ENCODE measurements at places on chromosomes 7 and 10.
A peak's percentile ranks its signal among the peaks of the same experiment; 100 is the strongest.

DNA sequence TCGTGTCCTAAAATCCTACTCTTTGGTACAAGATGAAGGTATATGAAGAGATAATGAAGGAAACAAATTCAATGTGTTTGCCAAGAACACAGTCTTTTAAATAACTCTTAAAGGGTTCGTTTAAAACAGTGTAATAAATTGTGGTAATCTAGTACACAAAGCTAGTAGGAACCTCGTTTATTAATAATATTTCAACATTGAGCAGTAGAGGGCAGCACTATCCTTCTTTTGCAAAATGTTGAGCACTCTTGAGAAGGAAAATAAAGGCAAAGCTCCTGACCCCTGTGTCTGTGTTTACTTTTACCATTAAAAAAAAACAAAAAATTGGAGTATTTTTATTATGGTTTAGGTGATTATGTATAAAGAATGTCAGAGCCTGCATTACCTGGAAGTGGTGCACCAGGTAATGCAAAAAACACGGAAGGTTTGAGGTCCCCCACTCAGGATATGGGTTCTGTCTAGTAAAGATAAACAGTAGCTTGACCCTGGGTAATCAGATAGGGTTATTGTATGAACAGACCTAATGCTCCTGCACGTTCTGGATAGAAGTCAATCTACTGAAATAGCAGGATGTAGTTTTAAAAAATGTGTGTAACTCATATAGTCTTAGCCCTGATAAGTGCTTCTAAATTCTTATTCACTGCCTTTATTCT lies 5.7 kb upstream of the GOT1 start:
- no peak for DNase-seq

- peak; percentile 95 for DNase-seq
Measured at GRCh38 chr7:112449902-112450806, at the start of gene IFRD1. TSS of gene IFRD1 (plus strand) at chr7:112450460. CDS start at chr7:112450689, 229 bp downstream.

DNA sequence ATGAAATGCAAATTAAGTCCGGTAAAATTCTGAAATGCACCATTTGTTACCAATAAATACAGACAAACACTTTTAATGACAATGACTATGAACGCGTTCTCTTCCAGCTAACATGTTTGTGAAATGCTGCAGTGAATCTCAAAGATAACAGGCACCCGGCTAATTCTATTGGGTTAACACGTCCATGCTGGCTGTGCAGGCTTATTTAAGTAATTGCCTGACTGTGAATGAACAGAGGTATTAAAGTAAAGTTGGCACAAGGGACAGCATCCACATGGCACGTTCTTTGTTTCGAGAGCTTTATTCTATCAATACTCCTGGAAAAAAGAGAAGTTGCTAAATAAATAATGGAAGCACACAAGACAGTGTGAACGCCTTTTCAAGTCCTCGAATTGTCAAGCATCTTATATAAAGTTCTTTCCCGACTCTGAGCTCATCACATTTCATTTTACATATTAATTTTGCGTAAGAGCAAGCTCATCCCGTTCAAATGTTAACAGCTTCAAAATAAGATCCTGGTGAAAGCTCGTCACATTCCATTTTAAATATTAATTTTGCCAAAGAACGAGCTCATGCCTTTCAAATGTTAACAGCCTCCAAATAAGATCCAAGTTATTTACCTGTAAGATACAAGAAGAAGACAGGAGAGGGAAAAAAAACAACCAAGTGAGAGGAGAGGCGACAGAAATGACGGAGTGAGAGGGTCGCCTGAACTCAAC lies 111.3 kb upstream of the RHEB start:
- DNase-seq, result no peak

DNA sequence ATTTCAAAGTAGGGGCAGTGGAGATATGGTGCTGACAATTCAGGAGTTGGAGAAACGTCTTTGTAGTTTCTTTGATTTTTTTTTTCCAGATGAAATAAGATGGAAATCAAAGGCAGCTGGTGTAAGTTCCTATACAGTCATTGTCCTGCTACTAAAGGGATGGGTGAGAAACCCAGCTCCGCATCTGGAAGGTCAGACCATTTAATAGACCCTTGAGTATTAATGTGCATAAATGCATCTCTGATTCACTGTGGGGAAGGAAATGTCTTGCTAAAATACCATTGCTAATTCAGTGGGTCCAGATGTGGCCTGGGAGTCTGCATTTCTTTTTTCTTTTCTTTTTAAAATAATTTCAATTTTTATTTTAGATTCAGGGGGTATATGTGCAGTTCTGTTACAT lies 15.5 kb downstream of the ABCB4 start:
- no peak for DNase-seq

DNA sequence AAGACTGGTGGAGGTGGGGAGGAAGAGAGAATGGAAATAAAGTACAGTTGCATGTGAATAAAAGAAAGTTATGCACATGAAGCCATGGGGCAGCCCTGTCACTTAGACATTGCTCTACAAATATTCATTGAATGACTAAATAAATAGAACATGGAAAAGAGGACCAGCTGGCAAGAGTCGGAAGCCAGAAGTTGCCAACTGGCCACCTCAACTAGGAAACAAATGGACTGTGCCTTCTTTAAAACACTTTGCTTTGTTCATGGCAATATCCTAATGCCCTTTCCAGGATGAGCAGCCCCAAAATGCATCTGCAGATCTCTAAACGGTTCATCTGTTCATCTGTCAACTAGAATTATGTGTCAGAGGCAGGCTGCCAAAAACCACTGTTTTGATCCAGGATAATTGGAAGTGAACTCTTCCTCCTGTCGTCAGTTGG lies 157.3 kb downstream of the NOC3L start:
- no peak for DNase-seq

- no peak for DNase-seq
Measured at GRCh38 chr10:110841767-110842267, 29.9 kb upstream of the PDCD4 start.

- DNase-seq, result no peak
Measured at GRCh38 chr10:131772441-131772840, 128.4 kb upstream of the PPP2R2D start.

- no peak for DNase-seq
Measured at GRCh38 chr7:97982647-97983046, 7.3 kb downstream of the OCM2 start.
